Effector CD8-positive, alpha-beta T cell (primary cell): ENCODE measurements at places on chromosomes 3 and 15.

DNA sequence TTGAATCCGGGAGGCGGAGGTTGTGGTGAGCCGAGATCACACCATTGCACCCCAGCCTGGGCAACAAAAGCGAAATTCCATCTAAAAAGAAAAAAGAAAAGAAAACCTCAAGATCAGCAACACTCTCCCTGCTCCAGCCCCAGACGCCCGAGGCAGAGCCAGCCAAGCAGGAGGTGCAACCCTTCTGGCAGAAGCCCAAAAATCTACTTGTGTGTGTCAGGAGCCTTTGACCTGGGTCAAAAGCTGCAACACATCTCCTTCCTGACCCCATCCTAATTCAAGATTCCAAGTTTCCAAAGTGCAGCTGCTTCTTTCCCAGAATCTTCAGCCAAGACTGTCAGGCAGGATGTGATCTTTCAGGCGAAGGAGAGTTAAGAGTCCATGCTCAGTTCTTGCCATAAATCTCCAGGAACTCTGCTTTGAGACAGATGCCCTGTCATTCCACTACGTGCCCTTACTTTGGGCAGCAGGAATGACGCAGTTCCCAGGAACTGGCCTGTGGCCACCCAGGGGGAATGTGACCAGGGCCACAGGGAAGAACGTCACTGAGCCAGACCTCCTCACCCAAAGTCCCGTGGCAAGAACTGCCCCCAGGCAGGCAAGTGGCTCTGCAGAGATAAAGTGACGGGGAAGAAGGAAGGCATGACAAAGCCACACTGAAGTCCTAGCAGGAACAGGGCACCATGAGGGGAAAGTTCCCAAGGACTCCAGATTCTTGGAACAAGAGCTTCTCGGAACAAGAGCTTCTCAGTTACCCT is 39.4 kb downstream of the SH3BP5 start:
- no peak for DNase-seq

GRCh38 chr15:37166402-37166801 is 66.1 kb upstream of the MEIS2 start:
- no peak for DNase-seq

DNA sequence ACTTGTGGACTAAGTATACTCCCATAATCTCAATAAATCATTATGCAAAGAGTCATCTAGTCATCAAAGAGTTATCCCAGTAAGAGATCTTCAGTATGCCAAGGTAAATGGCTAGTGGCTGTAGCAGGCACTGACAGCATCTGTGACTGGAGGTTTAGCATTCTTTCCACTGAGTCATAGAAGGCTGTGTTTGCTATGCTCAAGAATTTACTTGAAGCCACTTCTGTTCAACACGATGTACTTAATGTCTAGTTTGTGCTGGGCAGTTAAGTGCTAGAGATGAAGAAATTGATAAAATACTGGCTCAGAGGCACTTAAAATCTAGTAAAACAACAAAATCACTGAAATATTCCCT is 13.0 kb downstream of the ZBED2 start:
- DNase-seq = no peak

GRCh38 chr15:66483131-66483566 is 14.4 kb downstream of the SNAPC5 start:
- DNase-seq = no peak

DNA sequence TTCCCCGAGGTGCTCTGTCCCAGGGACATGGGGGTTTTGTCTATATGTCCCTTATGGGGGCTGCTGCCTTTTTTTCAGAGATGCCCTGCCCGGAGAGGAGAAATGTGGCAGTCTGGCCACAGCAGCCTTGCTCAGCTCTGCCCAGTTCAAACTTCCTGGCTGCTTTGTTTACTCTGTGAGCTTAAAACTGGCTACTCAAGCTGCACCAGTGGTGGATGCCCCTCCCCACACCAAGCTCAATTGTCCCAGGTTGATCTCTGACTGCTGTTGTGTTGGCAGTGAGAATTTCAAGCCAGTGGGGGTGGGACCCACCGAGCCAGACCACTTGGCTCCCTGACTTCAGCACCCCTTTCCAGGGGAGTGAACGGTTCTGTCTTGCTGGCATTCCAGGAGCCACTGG is 188.9 kb downstream of the STXBP5L start:
- no peak for DNase-seq

DNA sequence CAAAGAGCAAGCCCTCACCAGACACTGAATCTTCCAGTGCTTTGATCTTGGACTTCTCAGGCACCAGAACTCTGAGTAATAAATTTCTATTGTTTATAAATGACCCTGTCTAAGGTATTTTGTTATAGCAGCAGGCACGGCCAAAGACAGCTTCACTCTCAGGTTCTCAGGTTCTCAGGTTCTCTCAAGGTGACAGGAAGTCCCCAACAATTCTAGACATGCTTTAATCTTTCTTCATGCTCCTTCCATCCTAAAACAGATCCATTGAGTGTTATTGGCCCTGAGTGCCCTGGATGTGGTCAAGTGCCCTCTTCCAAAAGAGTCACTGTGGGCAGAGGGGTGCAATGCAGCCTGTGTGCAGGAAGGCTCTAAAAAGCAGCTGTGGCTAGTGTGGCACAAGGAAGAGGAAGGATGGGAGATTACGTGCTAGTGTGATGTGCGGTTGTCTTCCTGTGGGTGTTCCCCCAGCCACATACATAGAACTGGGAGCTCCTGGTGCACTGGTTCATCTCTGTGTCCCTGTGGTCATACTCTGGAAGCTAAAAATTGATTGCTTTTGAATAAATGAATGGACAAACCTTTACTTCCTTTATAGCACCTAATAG is 11.0 kb upstream of the RAB7A start:
- no peak for DNase-seq
